Lung (tissue), 17 donors: ENCODE measurements at places on chromosomes 3 and 15. TPM values are rescaled to one million over a fixed set of nuclear protein-coding genes. Genes with fewer than 3 reads are reported as not detected.

Gene VPS18
- 19.0 TPM for total RNA-seq

Gene NUP210
- total RNA-seq: 20.4 TPM

Gene SLC22A13
- 0.64 TPM for total RNA-seq

Gene TEX9
- 17.4 TPM for total RNA-seq

Gene KBTBD13
- total RNA-seq: 0.21 TPM

Gene ACTRT3
- total RNA-seq: 3.2 TPM

Gene C2CD4A
- total RNA-seq: 0.67 TPM

Gene RYR3
- 1.4 TPM for total RNA-seq

Gene P2RY13
- 4.0 TPM for total RNA-seq

DNA sequence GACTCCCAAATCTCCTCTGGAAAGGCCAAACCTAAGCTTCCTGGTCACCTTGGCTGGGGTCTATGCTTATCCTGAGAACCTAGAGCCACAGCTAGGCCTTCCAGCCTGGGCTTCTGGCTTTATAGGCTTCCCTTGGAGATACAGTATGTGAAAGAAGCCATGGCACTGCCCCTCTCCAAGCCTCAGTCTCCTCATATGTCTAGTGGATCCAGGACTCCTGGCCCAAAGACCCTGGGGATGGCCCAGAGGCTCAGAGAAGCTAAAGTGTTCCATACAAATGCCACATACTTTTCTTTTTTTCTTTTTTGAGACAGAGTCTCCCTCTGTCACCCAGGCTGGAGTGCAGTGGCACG lies 8.6 kb downstream of the ACAA1 start:
- no peaks in the 10 kb centered on the region for H3K4me1 ChIP-seq
- H3K36me3 ChIP-seq: peaks cover 55% of the 10 kb centered on the region
- H3K27me3 ChIP-seq: no peaks in the 10 kb centered on the region
- peak overlapping the region; percentile 70 for H3K27ac ChIP-seq
- H3K4me3 ChIP-seq: no peak overlapping the region
- no peak for DNase-seq

- H3K27me3 ChIP-seq: no peaks in the 10 kb centered on the region
- peak overlapping the region; percentile 33 for H3K27ac ChIP-seq
- H3K4me3 ChIP-seq: no peak overlapping the region
- H3K36me3 ChIP-seq: no peaks in the 10 kb centered on the region
Measured at GRCh38 chr3:69338911-69339310, 47.0 kb downstream of the FRMD4B start.

DNA sequence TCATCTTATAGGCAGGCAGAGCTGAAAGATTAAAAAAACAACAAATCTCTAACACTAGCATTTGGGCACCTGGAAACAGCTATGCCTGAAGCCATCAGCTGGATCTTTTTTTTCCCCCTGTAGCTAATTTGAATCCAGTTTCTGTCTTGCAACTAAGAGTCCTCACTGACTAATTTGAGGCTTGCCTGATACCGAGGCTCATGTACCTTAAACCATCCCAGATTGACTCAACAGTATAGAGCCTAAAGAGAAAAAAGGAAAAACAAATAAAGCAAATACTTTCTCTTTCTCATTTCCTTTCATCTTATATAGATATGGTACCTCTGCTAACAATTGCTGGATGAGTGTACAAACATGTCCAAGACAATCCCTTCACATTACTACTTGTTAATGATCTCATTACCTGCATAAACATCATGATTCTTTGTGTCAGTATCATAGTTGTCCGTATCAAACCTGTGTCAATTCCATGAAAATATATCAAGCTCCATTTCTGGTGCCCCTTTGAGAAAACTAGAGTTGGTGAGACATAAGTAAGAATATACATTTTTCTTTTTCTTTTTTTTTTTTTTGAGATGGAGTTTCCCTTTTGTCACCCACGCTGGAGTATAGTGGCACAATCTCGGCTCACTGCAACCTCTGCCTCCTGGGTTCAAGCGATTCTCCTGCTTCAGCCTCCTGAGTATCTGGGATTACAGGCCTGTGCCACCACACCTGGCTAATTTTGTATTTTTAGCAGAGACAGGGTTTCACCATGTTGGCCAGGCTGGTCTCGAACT lies 43.1 kb downstream of the BHLHE40 start:
- H3K4me1 ChIP-seq: peaks cover 3% of the 10 kb centered on the region
- H3K4me3 ChIP-seq: no peak overlapping the region
- H3K27me3 ChIP-seq: no peaks in the 10 kb centered on the region
- no peak for DNase-seq
- H3K36me3 ChIP-seq: no peaks in the 10 kb centered on the region

- H3K27ac ChIP-seq: no peak overlapping the region
- no peak for DNase-seq
- H3K27me3 ChIP-seq: no peaks in the 10 kb centered on the region
- H3K36me3 ChIP-seq: peaks cover 13% of the 10 kb centered on the region
Measured at GRCh38 chr3:122430371-122430770, 14.5 kb upstream of the WDR5B start.

GRCh38 chr15:75712668-75713337 lies at the start of gene CSPG4:
Gene CSPG4 (minus strand): TSS chr15:75712848. CDS start chr15:75712755, 93 bp downstream.
- no peaks in the 10 kb centered on the region for H3K27me3 ChIP-seq
- peak; percentile 90 for DNase-seq
- H3K4me1 ChIP-seq: peaks cover 13% of the 10 kb centered on the region
- peak within 1 kb of the TSS; percentile 47 for H3K27ac ChIP-seq

- no peaks in the 10 kb centered on the region for H3K27me3 ChIP-seq
- no peak overlapping the region for H3K27ac ChIP-seq
- H3K36me3 ChIP-seq: no peaks in the 10 kb centered on the region
- DNase-seq: no peak
Measured at GRCh38 chr15:76533995-76534394, 197.4 kb downstream of the ISL2 start.

GRCh38 chr3:186570941-186571643 lies 572 bp downstream of the DNAJB11 start:
- H3K27ac ChIP-seq: peak overlapping the region; percentile 92
- peaks cover 15% of the 10 kb centered on the region for H3K36me3 ChIP-seq
- H3K27me3 ChIP-seq: no peaks in the 10 kb centered on the region
- peak overlapping the region; percentile 91 for H3K4me3 ChIP-seq
- DNase-seq: no peak

DNA sequence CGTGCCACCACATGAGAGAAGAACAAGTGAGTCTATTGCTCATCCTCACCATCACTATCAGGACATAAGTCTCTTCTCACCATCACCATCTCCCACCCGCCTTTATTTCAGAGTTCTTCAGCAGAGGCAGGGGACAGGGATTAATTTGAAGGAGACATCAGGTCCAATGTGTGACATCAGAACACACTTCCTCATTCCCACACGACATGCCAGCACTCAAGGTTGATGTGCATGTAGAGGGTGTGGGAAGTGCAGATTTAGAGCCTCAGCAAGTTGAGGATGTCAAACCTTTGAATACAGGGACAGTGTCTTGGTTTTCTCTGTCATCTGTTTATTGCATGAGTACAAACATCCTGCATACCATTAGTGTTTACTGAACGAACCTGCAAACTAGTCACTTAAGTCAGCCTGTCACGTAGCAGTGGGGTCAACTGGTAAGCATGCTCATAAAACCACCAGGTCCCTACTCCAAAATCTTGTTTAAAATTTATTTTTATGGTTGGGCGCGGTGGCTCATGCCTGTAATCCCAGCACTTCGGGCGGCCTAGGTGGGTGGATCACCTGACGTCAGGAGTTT lies 104.4 kb downstream of the MYLK start:
- no peak for DNase-seq
- no peak overlapping the region for H3K4me3 ChIP-seq
- peaks cover 14% of the 10 kb centered on the region for H3K4me1 ChIP-seq
- H3K27ac ChIP-seq: no peak overlapping the region
- no peaks in the 10 kb centered on the region for H3K27me3 ChIP-seq

GRCh38 chr15:58284293-58284692 lies 146.1 kb downstream of the AQP9 start:
- H3K4me1 ChIP-seq: no peaks in the 10 kb centered on the region
- H3K27me3 ChIP-seq: no peaks in the 10 kb centered on the region
- no peaks in the 10 kb centered on the region for H3K36me3 ChIP-seq

GRCh38 chr3:44974416-44974815 lies 1.6 kb downstream of the ZDHHC3 start:
- no peaks in the 10 kb centered on the region for H3K27me3 ChIP-seq
- peaks cover 16% of the 10 kb centered on the region for H3K4me1 ChIP-seq
- no peak for DNase-seq
- H3K36me3 ChIP-seq: no peaks in the 10 kb centered on the region

DNA sequence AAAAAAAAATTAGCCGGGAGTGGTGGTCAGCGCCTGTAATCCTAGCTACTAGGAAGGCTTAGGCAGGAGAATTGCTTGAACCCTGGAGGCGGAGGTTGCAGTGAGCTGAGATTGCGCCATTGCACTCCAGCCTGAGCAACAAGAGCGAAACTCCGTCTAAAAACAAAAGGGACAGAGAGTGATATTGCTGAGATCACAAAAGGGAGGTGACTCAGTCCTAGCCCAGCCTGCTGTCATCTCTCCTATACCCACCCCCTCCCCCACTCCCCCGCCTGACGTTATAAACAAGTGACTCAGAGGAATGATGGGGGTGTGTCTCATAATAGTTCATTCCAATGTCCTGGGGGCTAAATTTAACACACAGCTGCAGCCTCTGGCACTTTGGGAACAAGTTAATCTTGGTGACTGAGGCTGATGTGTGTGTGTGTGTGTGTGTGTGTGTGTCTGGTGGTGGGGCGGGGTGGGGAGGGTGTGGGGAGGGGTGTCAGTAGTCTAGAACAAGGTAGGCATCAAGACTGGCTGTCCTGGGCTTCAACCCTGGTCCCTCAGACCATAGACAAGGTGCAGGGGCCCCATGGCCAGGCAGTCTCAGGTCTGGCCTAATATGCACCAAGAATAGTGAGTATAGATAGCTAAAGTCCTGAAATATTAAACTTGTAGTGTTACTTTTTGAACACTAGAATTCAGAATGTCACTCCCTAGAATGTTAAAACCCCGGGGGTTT lies 1.3 kb upstream of the KLHL40 start:
- peaks cover 7% of the 10 kb centered on the region for H3K4me1 ChIP-seq
- no peak for DNase-seq
- peak overlapping the region; percentile 77 for H3K27ac ChIP-seq
- H3K36me3 ChIP-seq: no peaks in the 10 kb centered on the region
- no peaks in the 10 kb centered on the region for H3K27me3 ChIP-seq

GRCh38 chr3:75176937-75177336 lies 487.2 kb upstream of the FRG2C start:
- no peak for DNase-seq
- no peaks in the 10 kb centered on the region for H3K27me3 ChIP-seq
- H3K36me3 ChIP-seq: no peaks in the 10 kb centered on the region
- no peak overlapping the region for H3K4me3 ChIP-seq

GRCh38 chr15:59885832-59886231 lies 118.3 kb upstream of the FOXB1 start:
- H3K27me3 ChIP-seq: peaks cover 2% of the 10 kb centered on the region
- H3K36me3 ChIP-seq: no peaks in the 10 kb centered on the region
- peak; percentile 44 for DNase-seq

DNA sequence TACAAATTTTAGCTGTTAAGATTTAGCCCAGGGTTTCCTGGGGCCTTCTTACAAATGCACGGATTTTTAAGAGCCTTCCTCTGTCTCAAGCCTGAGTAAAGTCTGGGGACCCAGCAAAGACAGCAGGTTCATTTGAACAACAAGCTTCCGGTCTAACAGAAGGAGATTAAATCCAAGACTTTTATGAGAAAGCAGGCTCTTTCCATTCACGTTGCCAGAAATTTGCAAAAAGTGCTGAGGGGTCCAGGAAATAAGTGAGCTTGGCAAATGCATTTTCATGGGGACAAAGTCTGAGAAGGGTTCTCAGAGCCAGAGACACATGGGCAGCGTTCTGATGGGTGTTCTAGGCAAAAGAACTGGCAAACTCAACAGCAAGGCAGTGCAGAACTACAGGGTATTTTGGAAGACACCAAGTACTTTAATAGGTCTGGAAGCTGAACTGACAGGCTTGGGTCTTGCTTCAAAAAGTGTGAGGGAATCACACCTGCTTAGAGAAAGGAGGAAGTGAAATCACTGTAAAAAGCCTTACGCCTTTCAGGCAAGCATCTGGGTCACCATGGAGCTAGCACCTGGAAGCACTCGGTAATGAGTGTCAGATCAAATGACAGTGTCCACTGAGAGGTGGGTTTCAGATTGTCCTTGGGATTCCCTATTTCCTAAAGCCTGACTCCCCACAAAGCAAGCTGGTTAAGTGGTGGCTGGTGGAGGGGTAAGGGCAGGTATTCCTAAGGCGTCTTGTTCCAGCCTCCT lies 115.8 kb upstream of the ARHGEF3 start:
- no peaks in the 10 kb centered on the region for H3K36me3 ChIP-seq
- no peaks in the 10 kb centered on the region for H3K27me3 ChIP-seq
- H3K27ac ChIP-seq: peak overlapping the region; percentile 49
- H3K4me1 ChIP-seq: peaks cover 8% of the 10 kb centered on the region
- DNase-seq: peak; percentile 33

DNA sequence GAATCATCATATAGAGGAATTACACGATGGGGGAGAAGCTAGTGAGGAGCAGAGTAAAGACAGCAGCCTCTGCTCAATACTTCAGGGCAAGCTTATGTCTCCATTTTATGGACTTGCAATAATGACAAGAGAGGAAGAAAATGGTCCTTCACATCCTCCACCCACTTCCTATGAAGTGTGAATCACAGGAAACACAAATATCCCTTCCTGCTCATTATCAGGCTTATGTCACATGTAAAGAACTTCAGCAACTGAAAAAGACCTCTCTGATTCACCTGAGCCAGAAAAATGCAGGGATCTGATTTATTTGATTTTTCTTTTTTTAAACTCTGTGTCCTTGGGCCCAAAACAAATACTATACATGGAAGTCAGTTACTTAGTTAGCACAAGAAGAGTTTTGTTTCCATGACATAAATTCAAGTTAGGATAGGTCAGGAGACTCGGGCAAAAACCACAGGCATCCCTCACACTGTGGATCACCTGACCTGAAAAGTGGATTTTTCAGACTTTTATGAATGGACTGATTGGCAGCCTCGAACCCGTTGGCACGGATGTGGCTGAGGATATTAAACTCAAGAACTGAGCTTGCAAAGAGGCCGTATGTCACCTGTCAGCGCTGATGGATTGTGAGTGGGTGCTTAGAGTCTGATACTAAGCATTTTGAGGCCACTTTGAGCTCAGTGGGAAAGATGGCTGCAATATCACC lies 620.8 kb upstream of the MDFIC2 start:
- H3K4me3 ChIP-seq: no peak overlapping the region
- DNase-seq: no peak
- H3K27ac ChIP-seq: no peak overlapping the region
- no peaks in the 10 kb centered on the region for H3K36me3 ChIP-seq

DNA sequence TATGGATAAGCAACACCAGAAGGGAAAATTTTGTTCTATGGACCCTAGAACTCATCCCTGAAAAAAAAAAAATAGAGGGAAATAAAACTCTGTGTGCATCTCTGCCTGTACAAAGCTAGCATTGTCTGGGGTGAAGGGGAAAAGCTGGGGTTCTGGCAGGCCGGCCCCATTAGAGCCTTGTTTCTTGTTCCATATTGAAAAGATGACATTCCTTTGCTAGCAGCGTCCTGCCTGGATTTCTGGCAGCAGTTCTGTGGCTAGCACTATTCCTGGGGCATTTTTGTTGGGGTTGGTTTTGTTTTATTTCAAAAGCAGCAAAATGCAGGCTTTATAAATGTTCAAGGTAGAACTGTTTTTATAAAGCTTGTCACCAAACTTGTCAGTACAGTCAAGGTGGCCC lies 45.2 kb downstream of the RARB start:
- no peak for DNase-seq
- no peaks in the 10 kb centered on the region for H3K36me3 ChIP-seq
- H3K27me3 ChIP-seq: no peaks in the 10 kb centered on the region
- no peak overlapping the region for H3K27ac ChIP-seq
- peaks cover 28% of the 10 kb centered on the region for H3K4me1 ChIP-seq

- no peaks in the 10 kb centered on the region for H3K27me3 ChIP-seq
- peak; percentile 62 for DNase-seq
- no peaks in the 10 kb centered on the region for H3K4me1 ChIP-seq
- H3K4me3 ChIP-seq: no peak overlapping the region
Measured at GRCh38 chr15:29225534-29226234, 43.9 kb downstream of the NSMCE3 start.
